ENCODE measurements at places on chromosomes 1 and 21.

- no peak for DNase-seq
These were observed 2.5 kb downstream of the FCRL4 start for GRCh38 chr1:157595356-157595755.

DNA sequence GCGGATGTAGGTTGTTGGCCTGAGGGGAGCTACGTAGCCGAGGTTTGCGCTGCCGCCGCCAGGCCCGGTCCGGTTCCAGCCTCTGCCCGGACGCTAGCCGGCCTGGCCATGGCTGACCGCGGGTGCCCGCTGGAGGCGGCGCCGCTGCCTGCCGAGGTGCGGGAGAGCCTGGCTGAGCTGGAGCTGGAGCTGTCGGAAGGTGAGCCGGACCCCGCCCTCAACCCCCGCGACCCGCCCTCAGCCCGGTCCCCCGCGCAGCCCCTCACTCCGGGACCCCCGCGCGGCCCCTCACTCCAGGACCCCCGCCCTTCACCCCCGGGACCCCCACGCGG is 299 bp downstream of the DIP2A start:
- DNase-seq, result no peak

GRCh38 chr1:9345922-9346321 is 53.2 kb downstream of the SPSB1 start:
- DNase-seq, result no peak

- DNase-seq, result no peak
These were observed 1.5 kb downstream of the LHX8 start for GRCh38 chr1:75135573-75136194.

DNA sequence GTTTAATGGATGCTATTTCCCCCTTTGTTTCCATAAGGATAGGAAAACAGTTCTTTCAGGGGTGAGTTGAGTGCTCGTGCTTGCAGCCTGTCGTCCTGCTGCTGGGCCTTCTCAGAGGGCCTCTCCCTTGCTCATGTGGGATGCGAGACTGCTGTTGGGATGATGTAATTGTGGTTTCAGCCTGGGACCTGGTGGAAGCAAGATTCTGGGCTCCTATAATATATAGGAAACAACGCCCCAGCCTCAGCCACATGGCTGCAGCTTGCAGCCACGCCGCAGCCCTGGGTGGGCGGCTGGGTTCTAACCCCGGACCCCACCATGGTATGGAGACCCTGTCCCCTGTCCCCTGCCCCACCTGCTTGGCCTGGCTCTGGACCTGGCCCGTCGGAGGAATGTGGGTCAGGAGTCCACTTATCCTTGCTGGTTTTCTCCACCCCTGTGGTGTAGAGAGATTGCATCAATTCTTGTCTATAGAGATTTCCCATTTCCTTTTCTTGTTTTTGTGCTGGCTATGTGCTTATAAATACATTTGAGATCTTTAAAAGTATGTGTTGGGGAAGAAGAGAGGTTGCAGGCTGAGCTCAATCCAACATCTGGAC is 357.8 kb downstream of the SIPA1L2 start:
- no peak for DNase-seq

DNA sequence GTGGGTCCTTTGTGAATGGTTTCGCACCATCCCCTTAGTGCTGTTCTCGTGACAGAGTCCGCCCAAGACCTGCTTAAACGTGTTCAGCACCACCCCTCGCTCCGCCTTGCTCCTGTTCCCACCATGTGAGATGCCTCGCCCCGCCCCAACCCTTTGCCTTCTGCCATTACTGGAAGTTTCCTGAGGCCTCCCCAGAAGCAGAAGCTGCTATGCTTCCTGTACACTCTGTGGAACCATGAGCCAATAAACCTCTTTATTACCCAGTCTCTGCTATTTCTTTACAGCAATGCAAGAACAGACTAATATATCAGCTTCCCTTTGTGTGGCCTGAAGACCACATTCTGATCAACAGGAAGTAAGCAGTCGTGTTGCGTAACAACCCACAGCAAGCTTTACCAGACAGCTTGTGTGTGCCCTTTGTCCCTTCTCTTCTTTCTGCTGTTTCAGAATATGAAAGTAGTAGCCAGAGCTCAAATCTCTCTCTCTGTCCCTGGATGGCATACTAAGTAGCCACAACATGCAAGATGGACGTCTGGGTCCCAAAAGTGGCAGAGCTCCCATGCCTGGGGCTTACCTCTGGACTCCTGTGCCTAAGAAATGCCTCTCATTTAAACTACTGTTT is 14.1 kb downstream of the HENMT1 start:
- DNase-seq, result peak; percentile 98

GRCh38 chr1:47780469-47780995 is 216.7 kb downstream of the TRABD2B start:
- DNase-seq, result no peak

DNA sequence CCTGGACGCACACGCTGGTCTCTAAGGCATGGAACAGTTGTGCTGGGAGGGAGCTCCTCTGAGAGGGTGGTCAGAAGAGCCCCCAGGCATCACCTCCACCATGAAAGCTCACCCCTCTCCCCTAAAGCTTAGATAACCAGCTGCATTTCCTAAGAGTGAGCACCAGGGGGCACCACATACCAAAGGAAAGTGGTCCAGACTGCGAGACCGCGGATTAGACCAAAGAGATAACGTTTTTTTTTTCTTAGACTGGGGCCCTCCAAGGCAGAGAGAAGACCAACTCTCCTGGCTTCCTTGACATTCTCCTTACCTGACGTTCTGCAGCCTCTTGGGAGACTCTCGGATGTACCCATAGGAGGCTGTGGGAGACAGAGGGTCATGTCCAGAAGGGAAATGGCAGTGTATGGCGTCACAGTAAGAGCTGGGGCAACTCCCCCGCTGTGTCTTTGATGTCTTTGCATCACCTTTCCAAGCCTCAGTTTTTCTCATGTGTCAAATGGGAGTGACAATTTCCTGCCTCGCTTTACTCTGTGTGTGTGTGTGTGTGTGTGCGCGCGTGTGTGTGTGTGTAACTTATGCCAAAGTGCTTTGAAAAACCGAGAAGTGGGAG is 12.3 kb upstream of the IFNLR1 start:
- peak; percentile 63 for DNase-seq

GRCh38 chr1:51472359-51472758 is 46.7 kb downstream of the EPS15 start:
- peak; percentile 39 for DNase-seq

GRCh38 chr1:9181176-9181906 is 52.4 kb upstream of the GPR157 start:
- DNase-seq, result peak; percentile 65

DNA sequence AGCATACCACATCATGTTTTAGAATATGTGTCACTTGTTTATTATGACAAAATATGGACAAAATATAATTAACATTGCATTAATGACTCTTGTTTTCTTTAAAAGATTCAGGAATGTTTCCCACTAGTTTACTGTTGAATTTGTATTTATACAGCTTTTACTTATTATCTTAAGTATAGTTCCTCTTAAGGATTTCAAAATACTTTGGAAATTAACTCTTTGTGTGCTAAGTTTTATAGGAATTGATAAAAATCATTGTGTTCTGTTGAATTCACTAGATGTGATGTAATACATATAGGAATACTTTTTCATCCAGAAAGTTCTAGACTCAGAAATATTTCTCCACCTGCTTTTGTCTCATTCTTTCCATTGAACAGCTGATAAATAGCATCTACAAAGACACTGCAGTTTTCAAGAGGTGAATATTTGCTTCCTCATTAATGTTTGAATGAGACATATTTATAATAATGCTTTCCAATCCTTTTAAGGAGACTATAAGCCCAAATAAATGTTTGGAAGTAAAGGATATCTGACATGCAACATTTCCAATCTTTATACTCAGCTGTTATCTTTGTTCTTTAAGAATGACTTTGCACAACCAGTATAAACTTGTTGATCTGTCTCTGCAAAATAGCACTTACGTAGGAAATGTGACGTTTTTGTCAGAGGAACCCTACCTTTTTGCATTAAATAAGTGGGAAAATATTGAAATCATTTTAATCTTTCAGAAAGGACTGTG is 38.4 kb upstream of the SAMSN1 start:
- DNase-seq, result no peak

DNA sequence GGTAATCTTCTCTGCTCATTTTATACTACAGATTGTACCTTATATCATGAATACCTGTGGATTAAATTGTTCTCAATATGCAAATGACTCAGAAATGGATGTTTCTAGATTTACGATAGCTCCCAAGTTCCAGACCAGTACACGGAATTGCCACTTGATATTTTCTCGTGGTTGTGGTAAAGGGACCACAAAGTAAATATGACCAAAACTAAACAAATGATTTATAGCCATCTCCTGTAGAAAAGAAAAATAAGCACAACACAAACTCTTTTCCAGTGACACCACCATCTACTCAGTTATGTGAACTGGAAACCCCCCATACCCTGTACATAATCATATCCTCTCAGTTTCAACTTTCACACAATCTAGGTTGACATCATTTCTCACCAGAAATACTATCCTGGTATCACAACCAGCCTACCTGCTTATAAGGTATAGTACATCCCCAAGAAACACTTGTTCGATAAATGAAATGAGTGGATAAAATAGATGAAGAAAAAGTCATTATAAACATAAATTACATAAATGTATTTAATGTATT is 172.3 kb downstream of the ADGRL4 start:
- no peak for DNase-seq

DNA sequence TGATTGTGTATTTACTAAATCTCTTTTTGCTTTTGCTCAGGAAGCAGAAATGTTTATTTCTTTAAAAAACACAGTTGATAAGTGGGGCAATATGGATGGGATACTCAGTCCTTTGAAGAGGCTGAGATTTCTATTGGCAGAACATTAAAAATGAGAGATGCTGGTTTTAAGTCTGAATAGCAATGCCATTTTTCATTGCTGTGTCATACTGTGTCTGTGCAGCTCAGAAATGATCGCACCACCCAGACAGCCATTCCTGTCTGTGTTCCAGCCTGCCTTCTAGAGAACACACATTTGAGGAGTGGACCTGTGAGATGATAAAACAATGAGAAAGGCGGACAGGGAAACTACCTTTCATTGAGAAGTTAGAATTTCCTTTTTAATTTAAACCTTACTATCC is 231.2 kb upstream of the USP24 start:
- no peak for DNase-seq

GRCh38 chr1:164265232-164265631 is 293.8 kb upstream of the PBX1 start:
- no peak for DNase-seq

DNA sequence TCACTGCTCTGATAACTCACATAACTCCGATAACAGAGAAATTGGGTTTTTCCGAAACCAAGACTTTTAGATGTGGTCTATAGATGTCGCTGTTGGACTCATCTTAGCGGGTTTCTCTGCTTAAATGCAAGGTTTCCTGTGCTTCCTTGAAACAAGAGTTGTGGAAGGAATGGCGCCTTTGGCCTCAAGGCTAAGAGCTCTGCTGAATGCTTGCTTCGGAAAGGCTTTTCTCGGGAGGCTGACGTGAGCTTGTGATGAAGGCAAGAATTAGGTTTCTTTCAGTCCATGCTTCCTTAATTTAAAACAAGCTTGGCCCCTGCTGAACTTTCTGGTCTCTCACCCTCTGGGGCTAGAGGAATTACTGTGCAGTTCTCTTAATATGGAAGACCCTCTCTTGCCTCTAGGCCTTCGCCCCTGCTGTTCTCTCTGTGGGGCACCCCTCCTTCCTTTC is 113.5 kb downstream of the MAP3K21 start:
- DNase-seq, result peak; percentile 56

GRCh38 chr1:204320382-204320804 is 39.3 kb downstream of the PLEKHA6 start:
- DNase-seq, result no peak

DNA sequence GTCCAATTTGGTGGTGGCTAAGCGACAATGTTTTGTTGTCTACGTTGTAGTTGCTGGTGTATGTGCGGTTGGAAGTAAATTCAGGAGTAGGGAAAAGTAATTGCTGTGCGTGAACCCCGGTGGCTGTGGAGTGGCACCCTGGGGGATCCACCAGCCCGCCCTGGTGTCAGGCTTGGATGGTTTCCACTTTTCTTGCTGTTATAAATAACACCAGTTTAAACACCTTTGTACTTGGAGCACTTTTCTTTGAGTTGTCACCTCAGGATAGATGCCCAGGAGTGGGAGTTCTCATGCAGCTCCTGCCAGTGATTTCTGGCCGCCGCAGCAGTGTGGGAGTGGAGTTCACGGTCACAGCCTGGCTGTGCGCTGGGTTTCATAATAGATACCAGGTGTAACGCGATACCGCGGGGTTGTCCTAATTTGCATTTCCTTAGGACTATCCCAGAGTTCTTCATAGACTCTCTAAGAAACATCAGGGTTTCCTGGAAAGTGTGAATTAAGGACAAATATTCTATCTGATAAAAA is 12.8 kb upstream of the TMEM200B start:
- DNase-seq, result no peak

GRCh38 chr1:93738926-93739325 is 57.3 kb upstream of the BCAR3 start:
- DNase-seq, result no peak

- no peak for DNase-seq
These were observed 7.4 kb downstream of the ACTRT2 start for GRCh38 chr1:3028531-3029282.

- no peak for DNase-seq
These were observed 52.7 kb upstream of the SLC25A33 start for GRCh38 chr1:9486466-9487140.

DNA sequence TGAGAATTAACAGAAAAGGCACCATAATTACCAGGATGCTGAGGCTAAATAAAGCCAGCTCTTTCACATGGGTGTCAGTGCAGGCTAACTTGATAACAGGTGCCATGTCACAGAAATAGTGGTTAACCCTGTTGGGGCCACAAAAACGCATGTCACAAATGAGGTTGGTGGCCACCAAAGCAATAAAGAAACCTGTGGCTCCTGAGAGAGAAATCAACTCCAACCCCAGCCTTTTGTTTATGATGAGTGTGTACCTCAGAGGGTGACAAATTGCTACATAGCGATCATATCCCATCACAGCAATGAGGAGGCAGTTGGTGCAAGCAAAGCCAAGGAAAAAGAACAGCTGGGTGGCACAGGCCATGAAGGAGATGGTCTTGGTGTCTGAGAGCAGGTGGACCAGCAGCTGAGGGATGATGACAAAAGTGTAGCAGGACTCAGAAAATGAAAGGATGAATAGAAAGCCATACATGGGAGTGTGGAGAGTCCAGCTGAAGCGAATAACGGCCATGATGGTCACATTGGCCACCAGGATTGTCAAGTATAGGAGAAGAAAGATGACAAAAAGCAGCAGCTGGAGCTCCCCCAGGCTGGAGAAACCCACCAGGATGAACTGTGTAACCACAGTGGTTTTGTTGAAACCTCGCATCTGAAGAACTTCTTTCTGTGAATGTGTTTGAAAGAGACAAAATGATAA is at the start of gene OR10T2:
Gene OR10T2, minus strand, starts transcription at position 649 of the 697 bp plus-strand sequence. Its CDS starts 0 bp downstream, at position 649.
- DNase-seq, result no peak

DNA sequence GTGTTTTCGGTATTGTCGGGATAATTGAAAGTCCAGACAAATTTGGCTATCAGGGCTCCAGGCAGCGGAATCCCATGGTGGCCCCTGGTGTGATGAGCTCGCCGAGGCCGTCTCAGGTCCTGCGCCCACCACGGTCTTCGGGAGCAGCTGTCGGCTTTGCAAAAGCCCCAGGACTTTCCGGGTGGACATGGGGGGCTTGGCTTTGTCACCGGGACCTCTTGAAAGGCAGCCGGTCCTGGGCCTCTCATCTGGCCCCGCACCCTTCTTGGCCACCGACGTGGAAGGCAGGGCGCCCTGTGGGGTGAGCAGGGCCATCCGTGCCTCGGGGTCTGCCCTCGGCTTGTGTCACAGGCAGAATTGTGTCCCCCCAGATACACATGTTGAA is 87.1 kb upstream of the ACTRT2 start:
- DNase-seq, result no peak
